ENCODE measurements at places on chromosomes 7 and 10.
A peak's percentile ranks its signal among the peaks of the same experiment; 100 is the strongest.

- ATAC-seq = no peak
Measured at GRCh38 chr7:51126813-51127617, 189.6 kb downstream of the COBL start.

- no peak for ATAC-seq
Measured at GRCh38 chr7:18706670-18707069, 211.1 kb downstream of the HDAC9 start.

- no peak for ATAC-seq
Measured at GRCh38 chr7:17593819-17594419, 295.5 kb downstream of the AHR start.

DNA sequence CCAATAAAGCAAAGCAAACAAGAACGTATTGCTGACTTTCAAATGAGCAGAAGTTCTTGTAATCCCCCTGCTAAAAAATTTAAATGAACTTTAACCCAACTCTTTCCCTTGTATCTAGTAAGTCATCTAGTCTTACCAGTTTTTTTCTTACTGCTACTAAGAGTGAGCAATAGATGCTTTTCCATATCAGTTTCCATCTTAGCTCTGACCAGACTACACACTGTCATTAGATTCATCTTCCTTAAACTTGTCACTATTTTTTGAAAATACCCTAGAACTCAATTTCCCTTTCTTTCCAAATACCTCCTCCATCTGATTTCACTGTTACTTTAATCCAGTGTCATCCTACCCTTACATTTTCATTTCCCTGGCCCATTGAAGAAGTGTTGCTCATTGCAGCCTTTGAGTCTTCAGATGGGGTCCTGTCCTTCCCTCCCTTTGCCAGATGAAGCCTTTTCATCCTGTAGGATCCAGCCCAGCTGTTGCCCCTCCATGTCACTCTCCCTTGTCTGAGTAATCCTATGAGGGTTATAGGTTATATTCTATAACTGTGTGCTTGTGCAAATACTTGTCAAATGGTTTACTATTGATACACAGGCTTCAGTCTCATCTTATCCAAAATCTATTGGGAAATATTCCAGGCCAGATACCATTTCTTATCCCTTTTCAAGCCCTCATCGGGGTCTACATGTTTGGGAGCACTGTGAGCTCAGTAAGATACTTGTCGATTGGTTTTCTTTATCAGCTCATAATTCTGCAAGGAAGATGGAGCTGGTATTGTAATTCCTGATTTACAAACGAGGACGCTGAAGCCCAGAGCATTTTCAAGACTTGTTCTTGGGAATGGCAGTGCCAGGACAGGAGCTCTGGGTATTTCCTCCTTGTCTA, 51.5 kb upstream of the ITGB1 start:
- ATAC-seq = no peak

DNA sequence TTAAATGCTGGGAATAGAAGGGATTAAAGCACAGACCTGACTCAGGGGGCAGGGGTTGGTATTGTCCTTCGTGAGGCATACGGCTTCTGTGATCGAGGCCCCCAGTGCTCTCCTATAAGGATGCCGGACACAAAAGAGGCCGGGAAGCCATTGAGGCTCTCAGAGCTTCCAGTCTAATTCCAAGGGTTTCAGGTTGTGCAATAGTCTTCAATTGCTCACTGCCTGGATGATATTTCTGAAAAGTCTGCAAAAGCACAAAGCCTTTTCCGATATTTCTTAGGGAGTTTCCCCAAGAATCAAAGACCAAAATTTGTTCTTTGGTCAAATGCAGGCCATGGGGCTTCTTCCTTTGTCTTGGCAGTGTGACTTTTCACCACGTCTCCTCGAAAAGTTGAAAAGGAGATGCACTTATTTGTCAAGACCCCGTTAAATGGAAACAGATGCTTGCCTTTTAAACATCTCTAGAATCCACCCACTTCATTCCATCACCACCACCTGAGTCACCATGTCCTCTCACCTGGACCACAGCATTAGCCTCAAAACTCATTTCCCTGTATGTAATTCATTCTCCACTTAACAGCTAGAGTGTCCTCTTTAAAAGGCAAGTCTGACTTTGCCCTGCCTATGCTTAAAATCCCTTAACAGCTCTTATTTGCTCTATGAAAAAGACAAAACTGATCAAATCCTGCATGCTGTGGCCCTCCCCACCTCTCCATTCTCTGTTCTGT, 134.8 kb upstream of the NAMPT start:
- ATAC-seq = no peak

DNA sequence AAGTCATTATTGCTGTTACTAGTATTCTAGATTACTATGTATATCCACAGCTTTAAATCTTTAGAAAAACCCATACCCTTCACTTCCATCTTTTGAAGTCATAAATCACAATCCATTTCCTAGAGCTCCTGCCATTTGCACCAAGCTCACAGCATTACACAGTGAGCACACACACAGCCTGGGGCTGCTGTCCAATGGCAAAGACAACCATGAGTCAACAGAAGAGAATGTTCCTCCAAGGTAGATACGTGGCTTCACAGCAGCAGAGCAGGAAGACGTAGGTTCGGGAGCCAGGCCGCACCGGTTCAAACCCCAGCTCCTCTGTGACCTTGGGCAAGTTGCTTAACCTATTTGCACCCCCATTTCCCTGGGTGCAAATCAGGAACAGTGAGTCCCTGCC, 234.6 kb downstream of the DIP2C start:
- no peak for ATAC-seq

DNA sequence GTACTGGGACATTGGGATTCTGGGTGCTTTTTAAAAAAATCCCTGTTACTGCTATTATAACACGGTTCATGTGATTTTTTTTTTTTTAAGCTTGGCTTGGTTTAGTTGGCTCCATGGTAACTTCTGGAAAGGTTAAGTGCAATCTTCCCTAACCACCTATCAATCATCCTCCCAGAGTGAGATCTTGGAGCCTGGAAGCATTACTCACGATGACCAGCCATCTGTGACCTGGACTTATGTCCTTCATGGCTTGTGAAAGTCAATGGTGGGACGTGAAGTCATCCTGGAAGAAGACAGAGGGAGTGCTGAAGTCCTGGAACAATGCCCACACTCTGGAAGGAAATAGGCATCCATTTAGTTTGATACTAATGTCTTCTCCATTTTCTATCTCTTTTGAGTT, 135.5 kb upstream of the FRMD4A start:
- ATAC-seq = no peak

DNA sequence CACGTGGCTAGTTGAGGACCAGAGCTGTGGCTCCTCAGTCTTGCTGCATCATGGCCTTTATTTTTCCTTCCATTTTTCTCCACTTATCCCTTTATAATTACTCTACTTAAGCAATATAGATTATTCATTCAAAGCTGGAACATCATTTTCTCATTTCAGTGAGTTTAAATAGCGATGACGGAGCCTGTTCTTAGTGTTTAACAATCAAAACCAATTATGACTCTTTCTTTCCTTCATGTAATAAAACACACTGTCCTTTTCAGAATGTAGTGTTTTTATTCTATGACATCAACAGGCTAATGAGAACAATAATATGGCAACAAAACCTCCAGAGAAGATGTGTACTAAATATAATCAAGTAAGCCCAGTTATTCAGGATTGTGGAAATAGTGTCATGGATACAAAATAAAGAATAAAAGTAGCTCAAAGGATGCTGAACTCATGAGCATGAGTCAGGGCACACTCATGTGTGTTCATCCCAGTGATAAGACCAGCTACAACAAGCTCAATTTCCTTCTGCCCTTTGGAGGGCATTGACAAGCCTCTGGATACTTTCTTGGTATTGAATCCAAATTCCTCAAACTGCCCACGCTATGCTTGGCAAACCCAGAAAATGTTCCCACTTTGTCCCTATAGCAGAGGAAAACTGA, 188.4 kb downstream of the CYP26A1 start:
- ATAC-seq = no peak

- ATAC-seq = no peak
Measured at GRCh38 chr10:48253970-48254657, 20.4 kb downstream of the FRMPD2 start.

DNA sequence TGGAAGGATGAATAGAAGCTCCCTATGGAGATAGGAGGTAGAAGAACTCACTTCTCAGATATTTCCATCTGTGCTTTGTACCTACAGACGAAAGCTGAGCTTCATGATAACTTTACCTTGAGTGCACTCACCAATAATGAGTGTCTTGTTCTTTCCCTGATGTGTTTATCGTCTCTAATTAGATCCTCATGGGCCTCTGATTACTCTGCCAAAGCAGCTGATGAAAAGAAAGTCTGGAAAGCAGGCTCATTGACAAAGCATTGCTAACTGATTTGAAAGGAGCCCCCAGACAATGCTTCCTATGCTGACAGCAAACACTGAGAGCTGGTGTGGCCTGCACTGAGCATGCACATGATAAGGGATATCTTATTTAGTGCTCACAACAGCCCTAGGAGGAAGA, 183.9 kb upstream of the GHITM start:
- ATAC-seq = no peak

DNA sequence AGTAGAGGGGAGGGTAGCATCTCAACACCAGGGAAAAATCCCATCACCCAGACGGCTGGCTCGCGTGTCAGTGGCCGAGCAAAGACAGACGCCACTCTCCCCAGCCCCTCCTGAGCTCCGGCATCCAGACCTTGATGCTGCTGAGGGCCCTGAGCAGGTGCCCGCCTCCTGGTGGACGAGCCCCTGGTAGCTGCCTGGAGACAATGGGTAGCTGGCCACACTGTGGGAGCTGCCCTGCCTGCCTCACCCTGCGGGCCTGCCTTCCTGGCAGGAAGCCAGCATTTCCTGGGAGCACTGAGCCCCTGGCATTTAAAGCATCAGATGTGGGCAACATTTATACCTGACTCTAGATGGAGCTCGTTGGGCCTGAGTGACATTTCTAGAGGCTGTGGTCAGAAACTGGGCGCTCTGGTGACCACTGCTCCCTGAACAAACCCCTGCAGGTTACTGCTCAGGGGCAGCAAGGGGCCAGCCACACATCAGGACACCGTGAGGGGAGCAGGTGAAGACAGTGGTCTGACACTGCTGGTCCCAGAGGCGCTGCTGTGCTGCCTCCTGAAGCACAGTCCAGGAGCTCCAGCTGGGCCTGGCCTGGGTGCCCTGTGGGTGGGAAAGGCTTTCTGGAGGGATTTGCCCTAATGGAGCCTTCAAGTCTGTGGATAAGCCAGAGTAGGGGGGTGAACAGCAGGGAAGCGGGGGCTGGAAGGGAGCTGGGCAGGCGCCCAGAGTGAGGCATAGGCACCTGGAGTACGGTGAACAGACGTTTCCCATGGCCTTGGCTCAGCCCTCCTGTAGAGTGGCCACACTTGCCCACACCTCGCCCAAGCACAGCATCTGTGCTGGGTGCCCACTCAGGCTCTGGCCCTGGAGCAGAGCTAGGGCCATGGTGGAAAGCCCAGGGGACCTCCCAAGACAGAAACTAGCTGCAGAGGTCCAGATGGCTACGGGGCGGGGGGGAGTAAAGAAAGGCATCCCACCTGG, 138.7 kb downstream of the MAPK8 start:
- ATAC-seq = no peak

- ATAC-seq = no peak
Measured at GRCh38 chr10:132626019-132626760, 88.6 kb downstream of the INPP5A start.

GRCh38 chr7:101816595-101817470, 593 bp upstream of the CUX1 start:
- peak; percentile 24 for ATAC-seq

- no peak for ATAC-seq
Measured at GRCh38 chr7:146366938-146367337, 250.3 kb downstream of the CNTNAP2 start.

- no peak for ATAC-seq
Measured at GRCh38 chr7:90886416-90886815, 290.3 kb downstream of the CDK14 start.

GRCh38 chr7:19378345-19378714, 233.1 kb upstream of the FERD3L start:
- ATAC-seq = no peak

GRCh38 chr10:124120410-124121061, 27.1 kb upstream of the CHST15 start:
- ATAC-seq = no peak

- ATAC-seq = no peak
Measured at GRCh38 chr10:2456834-2457233, 610.5 kb upstream of the PFKP start.

GRCh38 chr7:159158125-159158887, 13.6 kb upstream of the VIPR2 start:
- ATAC-seq = peak; percentile 24

DNA sequence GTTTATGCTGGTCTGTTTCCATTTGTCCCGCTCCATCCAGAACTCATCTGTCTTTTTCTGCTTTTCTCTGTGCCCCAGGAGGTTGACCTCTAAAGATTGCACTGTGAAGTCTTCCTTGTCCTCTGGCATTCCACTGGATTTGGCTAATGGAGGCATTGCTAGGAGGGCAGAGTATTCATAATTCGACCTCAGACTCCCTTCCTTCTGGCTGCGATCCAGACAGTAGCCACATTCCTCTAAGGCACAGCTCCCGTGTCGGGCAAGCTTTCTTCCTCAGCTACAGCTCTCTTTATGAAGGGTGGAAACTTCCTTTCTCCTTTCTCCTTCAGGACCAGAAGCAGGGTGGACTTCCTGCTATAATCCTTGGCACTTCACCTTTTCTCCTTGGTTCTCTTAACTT, 175.9 kb downstream of the BAMBI start:
- no peak for ATAC-seq
